ENCODE measurements at places on chromosomes 3 and 15.

DNA sequence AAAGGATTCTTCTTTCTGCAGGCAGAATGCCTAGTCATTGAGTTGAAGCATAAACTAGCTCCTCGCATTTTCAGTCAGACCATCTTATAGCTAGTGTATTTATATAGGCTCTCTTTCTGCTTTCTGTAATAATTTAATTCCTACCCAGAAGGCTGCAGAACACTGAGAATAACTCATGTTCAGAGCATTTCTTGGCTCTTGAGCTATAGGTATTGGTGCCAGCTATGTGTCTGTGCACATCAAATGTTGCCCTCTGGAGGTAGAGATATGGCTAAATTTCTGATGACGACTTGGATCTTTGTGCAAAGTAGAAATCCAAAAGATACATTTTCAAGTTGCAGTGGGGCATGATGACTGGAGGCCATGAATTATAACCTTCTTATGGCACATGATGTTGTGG, 336.2 kb upstream of the TPM1 start:
- DNase-seq: peak; percentile 12

- DNase-seq: no peak
Observed at GRCh38 chr3:101148001-101148400, 154.8 kb upstream of the ABI3BP start.

DNA sequence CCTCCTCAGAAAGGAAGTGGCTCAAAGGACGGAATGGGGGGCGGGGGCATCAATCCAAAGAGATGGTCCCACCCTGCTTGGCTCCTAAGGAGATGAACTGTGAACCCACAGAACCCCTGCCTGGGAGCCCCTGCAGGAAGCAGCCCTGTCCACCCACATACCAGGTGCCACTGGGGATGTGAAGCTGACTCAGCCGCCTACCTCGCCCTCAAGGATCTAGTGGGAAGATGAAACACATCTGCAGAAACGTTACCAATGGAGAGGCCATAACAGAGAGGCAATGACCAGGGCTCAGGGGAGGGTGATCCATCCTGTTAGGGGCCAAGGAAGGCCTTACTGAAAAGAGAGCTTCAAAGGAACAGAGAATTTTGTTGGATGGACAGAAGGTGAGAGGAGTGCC, 35.1 kb downstream of the EAF1 start:
- DNase-seq: no peak

DNA sequence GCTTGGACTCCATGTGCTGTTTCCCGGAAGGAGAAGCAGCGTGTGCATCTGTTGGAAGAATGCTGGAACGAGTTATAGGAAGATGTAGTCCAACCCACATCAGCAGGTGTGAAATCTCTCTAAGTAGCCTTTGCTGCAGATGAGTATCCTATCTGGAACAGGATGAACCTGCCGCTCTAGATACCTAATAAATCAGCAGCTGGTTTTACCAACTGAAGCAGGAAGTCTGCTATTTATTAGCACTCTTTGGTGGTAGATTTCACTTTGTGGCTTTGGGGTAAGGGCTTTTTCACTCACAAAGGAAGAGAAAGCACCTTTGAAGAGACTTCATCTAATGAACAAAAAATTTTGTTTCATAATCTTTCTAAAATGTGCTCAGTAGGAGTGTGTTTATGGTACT, 66.4 kb downstream of the DCUN1D1 start:
- DNase-seq: no peak

DNA sequence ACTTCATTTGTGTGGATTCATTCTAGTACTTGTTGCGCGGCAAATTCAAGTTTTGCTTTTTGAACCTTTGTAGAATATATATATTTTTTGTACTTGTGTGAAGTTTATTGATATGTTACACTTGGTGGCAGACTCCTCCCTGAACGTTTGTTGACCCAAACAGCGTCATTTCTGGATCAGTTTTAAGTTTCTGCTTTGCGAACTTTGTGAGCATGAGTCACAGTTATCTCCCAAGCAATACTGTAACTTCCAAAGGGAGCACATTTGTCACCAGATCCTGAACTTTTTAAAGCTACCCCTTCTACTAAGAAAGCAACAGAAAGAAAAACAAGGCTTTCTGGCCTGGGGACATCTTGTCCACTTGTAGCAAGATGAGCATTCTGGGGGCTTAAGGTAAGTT, 74.8 kb upstream of the CACNA2D3 start:
- DNase-seq: no peak

DNA sequence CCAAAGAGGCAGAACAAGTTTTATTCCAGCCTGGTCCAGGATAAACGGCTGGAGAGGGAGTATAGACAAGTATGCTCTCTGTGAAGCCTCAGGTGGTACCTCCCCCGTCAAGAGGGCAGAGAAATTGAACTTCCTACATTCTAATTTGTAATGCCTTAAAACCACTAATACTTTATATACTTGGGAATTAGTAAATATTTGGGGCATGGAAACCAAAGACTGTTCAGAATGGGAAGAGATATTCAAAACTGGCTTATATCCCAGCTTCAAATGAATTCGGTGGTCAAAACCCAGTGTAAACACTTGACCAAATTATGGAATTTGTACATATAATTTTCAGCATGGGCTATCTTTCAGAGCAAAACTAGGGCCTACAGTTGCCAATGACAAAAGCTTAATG, 122.6 kb downstream of the FBN1 start:
- DNase-seq: no peak

DNA sequence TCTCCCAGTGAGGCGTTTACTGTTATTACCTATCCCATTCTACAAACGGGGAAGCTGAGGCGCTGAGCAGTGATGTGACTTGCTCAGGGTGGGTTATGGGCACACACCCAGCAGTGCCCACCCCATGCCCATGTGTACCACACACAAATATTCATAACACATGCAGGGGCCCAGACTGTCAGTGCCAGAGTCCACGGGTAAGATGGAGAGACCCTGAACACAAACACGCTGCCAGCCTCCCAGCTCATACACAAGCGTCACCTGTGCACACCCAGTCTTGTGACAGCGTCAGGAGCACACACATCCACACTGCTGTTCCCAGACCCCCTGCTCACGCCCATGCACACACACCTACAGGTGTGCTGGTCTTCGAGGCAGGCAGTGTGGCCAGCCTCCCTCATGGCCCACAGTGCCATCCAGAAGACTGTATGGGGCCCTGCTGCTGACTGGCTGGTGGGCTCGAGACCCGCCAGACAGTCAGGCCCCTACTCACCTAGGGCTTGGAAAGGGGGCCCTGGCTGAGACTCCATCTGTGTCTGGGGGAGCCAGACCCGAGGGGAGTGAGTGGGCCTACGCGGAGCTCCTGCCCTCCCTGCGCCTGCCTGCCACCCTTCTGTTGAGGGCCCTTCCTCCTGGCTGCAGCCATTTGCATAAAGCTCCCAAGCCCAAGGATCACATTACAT, 39.4 kb downstream of the DNAJB8 start:
- no peak for DNase-seq

GRCh38 chr3:51974963-51975851, at the start of gene ABHD14A:
Gene ABHD14A, plus strand, starts transcription at chr3:51975064. Its CDS starts 72 bp downstream, at chr3:51975136.
- peak; percentile 60 for DNase-seq

- no peak for DNase-seq
Observed at GRCh38 chr15:96053781-96054428, 276.6 kb upstream of the NR2F2 start.

DNA sequence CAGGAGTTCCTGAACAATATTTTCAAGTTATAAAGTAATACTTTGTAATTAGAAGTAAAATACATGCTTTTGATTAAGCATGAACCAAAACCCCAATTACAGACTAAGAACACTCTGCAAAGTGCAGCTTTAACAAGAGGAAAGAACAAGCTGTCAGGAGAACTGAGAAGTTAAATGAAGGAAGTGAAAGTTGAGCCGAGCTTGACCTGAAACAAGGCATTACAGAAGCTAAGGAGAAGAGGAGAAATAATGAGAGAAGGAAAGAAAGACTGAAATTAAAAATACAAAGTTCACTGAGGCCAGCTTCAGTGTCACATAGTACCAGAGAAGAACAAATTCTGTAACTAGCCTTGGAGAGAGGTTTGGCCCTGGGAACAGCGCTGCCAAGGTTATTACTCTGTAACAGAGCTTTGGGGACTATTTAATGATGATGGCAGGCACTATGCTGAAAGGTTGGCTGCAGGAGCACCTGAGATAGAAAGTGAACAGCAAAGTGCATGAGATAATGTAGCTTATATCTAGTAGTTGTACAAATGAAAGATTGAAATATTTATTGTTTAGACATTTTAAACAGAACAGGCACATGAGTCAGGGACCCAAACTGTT, 241.9 kb upstream of the PEX5L start:
- no peak for DNase-seq

GRCh38 chr15:34311563-34311962, 26.0 kb downstream of the SLC12A6 start:
- no peak for DNase-seq

- peak; percentile 58 for DNase-seq
Observed at GRCh38 chr3:107315141-107315540, 62.1 kb upstream of the CCDC54 start.

DNA sequence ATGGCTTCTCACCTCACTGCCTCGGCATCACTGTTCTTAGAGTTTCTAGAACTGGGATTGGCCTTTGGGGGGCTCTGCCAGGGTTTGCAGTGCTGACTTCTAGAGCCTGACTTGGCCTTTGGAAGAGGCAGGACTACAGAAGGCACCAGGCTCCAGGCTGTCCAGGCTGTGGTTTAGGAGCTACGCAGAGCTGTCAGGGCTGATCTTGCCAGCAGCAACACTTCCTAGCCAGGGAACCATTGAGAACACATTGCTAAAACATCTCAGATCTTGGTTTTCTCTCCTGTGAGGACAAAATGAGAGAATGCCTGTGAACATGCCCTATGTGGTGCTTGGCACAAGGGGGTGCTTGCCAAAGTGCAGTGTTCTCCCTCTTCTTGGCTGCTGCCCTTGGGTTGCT, 34.6 kb upstream of the APEH start:
- DNase-seq: no peak
